Stimulated activated CD8-positive, alpha-beta memory T cell treated with anti-CD3 and anti-CD28 coated beads, Interleukin-7, amount 100 ng/mL, for 1 hour (primary cell): ENCODE measurements at places on chromosomes 1 and 21.

DNA sequence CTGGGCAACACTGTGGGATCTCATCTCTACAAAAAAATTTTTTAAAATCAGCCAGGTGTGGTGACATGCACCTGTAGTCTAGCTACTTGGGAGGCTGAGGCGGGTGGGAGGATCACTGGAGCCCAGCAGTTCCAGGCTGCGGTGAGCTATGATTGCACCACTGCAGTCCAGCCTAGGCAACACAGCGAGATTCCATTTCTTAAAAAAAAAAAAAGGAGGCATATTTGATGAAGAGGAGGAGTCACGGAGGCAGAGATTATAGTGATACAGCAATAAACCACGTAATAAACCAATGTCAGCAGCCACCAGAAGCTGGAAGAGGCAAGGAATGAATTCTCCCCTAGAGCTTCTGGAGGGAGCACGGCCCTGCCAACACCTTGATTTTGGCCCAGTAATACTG is 4.0 kb downstream of the LIX1L start:
- DNase-seq: no peak

GRCh38 chr1:15684468-15685291 is 560 bp downstream of the PLEKHM2 start:
- DNase-seq: no peak

GRCh38 chr1:221937155-221937953 is 195.5 kb upstream of the DUSP10 start:
- DNase-seq: no peak

DNA sequence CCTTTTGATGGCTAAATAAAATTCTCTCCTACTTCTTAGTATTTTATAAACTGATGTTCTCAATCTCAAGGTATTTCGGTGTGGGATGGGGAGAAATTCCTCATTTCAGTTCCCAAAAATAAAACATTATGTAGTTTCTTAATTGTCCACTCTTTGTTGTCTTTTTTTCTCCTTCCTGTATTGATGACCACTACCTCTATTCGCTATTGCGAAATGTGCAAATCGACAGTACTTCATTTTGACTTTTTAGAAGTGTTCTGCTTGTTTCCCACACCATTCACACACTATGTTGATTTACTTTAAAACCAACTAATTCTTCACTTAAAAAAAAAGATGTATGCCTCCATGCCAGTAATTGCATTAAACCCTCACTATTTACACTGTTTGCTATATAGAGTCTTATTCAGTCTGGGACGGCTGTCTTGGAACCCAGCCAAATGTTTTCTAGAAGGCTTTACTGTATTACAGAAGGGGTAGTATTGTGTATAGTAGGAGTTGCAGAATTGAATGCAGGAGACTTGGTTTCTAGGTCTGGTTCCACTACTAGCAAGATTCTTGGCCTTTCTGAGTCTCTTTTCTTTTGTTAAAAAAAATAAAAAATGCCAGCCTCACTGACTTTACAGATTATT is 5.6 kb downstream of the RNF2 start:
- no peak for DNase-seq

DNA sequence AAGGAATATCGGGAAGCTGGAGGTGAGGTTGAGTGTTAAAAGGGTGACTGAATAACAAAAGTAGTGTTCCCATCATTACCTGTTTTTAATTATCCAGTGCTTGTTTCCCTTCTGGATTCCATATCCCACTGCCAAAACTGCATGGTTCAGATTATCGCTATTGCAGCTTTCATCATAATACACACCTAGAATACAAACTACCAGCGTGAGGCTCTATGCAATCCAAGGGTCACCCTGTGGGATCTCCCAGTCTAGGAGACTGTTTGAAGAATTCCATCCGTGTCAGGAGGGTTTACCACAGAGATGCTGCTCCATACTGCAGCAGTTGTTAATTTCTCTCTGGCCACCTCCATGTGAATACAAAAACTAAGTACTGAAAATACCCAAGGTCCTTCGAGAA is 9.0 kb downstream of the CTSK start:
- no peak for DNase-seq

- no peak for DNase-seq
Measured at GRCh38 chr1:68010090-68010489, 40.3 kb downstream of the DIRAS3 start.

DNA sequence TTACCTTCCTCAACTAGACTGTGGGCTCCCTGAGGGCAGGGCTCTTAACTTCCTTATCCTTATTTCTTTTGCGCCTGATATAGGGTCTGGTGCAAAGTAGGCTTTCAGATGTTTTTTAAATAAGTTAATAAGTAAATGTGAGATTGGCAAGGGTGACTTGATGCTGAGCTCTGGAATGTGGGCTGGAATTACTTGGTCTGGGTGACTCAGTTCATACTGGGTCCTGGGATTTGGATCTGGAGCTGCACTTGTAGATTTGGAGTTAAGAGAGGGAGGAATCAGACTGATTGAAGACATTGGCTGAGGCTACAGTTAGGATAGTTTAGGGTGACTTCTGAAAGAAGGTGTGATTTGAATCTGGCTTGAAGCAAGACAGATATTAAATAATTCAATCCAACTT is 190.9 kb downstream of the GIPC2 start:
- no peak for DNase-seq

GRCh38 chr1:44515416-44515815 is 110.4 kb downstream of the RNF220 start:
- no peak for DNase-seq

DNA sequence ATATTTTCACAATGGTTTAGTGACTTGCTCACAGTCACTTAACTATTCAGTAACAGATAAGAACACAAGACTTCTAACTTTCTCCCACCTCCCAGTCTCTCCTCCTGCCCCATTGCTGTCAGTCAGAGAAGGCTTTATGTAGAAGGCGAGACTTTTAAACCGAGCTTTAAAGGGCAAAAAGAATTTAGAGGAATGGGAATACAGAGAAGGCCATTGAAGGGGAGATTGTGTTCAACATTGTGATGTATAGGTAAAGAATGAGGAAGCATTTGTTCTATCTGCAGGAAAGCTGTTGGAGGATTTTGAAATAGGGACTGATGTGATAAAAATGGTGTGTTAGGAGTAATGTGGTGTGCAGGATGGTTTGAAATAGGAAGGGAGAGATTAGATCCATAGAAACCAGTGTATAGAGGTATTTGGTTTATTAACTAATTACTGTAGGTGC is 7.3 kb downstream of the POU2F1 start:
- DNase-seq: no peak

DNA sequence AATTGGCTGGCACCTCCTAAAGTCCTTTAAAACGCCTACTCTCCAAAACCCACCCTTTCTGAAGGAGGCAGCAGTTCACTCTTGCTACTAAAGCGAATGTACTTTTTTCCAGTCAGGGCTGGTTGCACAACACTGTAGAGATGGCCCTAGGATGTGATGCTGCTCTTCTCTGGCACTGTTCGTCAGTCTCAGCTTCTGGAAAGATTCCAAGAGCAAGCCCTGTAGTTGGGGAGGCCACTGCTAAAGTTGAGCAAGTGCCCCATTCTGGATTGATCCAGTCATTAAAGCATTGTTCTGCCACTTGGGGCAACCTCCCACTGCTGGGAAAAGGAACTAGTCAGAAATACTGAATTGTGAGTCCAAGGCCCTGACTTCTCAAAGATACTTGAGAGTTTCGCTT is 28.5 kb upstream of the KCNQ4 start:
- no peak for DNase-seq

- DNase-seq: no peak
Measured at GRCh38 chr1:85022700-85023099, 25.6 kb downstream of the MCOLN3 start.

GRCh38 chr1:234555390-234556024 is 54.5 kb downstream of the IRF2BP2 start:
- DNase-seq: no peak

GRCh38 chr1:176692431-176692830 is 229.5 kb downstream of the PAPPA2 start:
- DNase-seq: no peak

GRCh38 chr1:47434051-47434842 is 3.6 kb upstream of the FOXD2 start:
- no peak for DNase-seq

GRCh38 chr1:41994195-41994894 is 75.6 kb upstream of the HIVEP3 start:
- no peak for DNase-seq

DNA sequence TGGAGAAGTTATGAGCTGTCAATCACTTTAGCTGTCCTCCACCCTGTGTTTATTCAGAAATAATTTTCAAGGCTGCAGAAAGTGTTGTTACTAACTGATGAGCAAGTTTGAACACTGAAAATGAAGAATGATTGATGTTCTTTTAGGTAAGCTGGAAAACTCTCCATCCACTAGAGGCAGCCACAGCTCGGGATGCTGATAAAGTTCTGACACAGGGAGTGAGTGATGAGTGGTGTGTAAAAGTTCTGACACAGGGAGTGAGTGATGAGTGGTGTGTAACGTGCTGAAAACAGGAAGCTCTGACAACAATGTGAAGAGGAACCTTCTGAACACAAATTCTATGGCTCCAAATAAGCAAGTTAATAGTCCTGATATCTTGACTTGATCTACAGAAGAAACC is 197.5 kb upstream of the PTBP2 start:
- DNase-seq: no peak

DNA sequence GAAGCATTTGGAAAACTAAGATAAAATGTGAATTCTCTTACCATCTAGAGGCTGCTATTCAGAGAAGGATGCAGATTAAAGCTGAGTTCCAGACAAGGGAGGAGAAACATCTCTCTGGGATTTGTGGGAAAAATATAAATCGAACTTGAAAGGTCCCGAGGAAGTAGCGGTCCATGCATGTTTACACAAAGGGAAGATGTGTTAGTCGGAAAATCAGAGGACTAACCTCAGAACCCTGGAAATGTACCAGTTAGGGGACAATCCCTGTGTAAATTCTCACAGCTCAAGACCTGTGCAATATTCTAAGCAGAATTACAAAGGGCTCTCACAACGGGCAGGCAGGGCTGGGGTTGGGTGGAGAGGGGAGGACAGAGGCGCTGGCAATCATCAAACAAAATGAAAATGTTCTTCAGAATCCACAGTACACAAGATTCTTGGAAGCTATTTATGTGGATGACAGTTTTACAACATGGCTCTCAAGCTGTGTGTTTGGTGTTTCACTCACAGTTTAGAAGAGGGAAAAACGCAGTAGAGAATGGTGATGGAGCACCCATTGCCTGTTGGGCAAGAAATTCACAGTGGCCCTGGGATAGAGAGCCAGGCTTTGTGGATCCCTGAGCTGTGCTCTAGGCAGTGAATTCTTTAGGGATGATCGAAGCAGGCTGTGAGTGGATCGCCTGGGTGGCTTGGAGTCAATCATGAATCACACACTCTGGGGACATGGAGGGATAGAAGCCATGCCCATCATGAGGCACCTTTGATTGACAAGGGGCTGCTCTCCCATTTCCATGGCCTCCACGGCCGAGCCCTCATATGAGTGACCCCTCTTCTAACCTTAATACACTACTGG is 47.6 kb downstream of the KCNJ6 start:
- no peak for DNase-seq

GRCh38 chr1:241139047-241139446 is 218.0 kb downstream of the RGS7 start:
- no peak for DNase-seq

DNA sequence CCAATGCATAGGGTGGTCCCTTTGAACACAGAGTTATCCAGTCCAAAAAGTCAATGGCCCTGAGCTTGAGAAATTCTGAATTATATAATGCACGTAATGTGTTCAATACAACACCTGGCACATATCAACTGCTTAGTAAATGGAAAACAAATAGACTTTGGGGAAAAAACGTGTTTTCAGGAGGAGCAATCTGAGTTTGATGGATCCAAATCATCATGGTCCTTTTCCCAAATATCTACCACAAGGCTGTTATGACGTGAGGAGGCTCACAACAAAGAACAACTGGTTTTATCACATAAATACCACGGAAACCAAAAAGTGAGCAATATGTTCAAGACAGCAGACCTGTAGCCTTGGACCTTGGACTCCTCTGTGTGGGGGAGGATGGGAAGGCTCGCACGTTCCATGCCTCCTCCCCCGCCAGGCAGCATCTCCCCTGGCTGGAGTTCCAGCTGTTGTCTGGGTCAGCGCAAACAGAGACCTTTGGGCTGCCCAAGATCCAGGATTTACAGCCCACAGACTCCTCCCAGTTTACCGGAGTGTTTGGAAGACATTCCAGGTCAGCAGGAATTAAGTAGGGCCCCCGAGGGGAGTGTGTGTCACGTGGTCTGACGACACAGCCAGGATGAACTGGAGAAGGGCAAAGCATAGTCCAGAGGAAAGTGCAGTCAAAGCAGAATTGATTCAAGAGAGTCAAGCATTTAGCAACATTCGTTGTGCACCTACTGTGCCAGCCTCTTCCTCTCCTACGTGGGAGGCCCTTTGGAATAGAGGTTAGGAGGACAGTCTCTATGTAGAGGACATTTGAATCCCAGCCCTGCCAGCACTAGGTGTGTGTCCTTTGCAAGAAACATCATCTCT is 32.2 kb upstream of the MED18 start:
- DNase-seq: no peak

DNA sequence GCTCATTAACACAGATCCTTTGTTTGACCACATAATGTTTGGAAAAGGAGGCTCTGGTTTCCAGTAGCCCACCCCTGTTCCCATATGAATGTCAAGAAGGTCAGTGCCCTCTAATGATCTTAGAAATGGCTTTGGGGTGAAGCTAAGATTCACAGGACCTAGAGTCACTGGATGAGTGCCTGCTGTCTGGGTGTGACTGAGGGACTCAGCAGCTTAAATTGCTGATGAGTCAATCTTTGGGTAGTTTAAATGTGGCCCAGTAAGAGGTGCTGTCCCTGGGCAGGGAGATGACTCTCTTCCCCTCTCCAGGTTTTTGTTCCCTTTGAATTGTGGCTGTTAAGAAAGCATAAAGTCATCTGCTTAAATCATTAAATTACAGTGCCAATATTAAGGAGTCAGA is 50.6 kb downstream of the L1TD1 start:
- DNase-seq: no peak

GRCh38 chr1:42086146-42086545 is 67.1 kb upstream of the GUCA2B start:
- DNase-seq: no peak

DNA sequence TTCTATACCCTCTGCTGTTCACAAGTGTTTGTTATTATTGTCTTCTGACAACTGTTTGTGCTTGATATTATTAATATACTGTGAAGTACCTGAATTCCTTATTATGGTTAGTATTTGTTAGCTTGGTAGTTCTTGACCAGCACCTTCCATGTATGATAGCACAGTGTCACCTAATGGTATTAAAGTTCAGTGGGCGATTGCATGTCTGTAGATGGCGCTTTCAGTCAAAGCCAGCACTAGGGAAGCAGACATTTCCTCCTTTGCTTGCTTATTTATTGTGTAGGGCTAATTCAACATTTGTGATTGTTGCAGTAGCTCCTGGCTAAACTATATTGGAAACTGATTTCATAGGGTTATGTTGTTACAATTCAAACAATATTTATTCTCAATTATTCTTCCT is 218.0 kb downstream of the ZP4 start:
- DNase-seq: no peak
